ENCODE measurements at places on chromosomes 1 and 21. TPM values are rescaled to one million over a fixed set of nuclear protein-coding genes. Genes with fewer than 3 reads are reported as not detected.
A peak's percentile ranks its signal among the peaks of the same experiment; 100 is the strongest.

S100A3 gene
- not detected for polyA plus RNA-seq

PLCH2 gene
- 0.19 TPM for polyA plus RNA-seq

- DNase-seq: peak; percentile 45
Measured at GRCh38 chr1:1914971-1915692, at the start of gene CALML6. Gene CALML6 (plus strand): TSS chr1:1915260. CDS start chr1:1915281, 21 bp downstream.

SAMSN1 gene
- 1.3 TPM for polyA plus RNA-seq

DNA sequence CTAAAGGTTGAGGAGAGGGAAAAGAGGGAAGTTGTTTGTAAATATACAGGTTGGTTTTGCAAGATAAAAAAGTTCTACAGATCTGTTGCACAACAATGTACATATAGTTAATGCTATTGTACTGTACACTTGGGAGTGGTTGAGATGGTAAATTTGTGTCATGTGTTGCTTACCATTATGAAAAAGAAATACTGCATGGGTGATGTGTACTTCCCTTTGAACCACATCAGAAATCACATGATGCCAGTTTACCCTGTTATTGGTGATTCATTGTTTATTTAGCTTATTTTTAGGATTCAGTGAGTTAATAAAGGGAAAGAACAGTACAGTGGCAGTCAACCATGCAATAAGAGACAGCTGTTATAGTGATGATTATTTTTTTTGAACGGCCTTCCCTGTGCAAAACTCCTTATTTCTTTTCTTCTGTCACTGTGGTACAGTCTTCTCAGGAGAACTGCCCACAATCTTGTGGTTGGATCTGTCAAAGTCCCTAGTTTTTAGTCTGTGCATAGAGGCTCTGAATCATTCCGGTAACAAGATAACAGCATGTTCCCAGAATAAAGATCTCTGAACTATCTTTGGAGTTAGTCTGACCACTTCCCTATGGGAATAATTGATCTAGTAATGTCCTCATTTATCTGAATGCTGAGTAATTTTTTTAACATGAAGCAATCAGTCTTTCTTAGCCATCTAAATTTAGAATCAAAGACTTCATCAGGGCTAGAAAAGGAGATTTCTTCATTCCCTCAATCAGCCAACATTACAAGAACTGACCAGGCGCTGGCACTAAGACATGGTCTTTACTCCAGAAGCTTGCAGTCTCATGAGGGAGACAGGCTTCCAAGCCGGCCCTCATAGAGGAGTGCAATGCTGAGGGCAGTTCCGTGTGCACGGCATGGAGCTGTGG, 84.2 kb downstream of the SH3GLB1 start:
- no peak for DNase-seq

GRCh38 chr1:6927626-6928025, 142.4 kb downstream of the CAMTA1 start:
- DNase-seq: no peak

FBXO28 gene
- 17.9 TPM for polyA plus RNA-seq

MCOLN2 gene
- 0.21 TPM for polyA plus RNA-seq

- no peak for DNase-seq
Measured at GRCh38 chr1:53765657-53766056, 26.7 kb upstream of the GLIS1 start.

DNA sequence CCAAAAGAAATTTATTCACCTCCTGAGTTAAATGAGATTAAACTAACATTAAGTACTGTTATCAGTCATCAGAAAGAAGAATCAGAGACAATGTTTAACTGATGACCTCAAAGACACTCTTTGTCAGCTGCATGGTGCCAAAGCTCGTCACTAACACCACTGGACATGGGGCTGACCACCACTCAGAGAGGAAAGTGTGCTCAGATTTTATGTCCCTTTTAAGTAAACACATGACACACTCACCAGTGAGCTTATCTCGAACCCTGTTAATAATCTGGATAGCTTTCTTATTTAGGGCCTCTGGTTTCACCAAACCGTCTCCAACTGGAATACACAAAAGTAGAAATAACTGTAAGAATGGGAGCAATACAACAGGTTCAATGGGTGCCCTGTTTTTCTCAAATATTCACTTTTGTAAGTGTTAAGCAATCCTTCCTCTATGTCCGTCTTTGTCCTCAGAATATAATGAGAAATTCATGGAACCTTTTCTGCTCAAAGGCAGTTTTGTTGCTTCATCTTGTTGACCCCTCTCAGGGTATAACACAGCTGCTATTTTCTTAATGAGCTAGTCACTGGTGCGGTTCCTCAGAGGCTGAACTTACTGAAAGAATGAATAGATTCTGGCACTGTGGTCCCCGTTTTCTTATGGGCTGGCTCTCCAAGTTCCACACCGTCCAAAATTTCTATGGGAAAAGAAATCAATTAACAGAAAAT, 9.5 kb upstream of the EXOSC10 start:
- no peak for DNase-seq

- DNase-seq: no peak
Measured at GRCh38 chr1:178418284-178418955, 78.3 kb downstream of the CLEC20A start.

DNA sequence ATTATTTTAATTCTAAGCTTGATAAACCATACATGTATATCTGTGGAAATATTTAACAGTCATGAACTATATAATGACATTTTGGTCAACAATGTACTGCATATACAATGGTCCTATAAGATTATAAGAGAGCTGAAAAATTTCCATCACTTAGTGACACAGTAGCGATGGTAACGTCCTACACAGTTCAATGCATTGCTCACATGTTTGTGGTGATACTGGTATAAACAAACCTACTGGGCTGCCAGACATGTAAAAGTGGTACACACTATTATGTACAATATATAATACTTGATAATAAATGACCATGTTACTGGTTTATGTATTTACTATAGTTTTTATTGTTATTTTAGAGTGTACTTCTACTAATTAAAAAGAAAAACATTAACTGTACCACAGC, 841.9 kb downstream of the LTN1 start:
- no peak for DNase-seq

DPYD gene
- 17.2 TPM for polyA plus RNA-seq

LRRC7 gene
- 0.01 TPM for polyA plus RNA-seq

GPR52 gene
- 0.08 TPM for polyA plus RNA-seq

DNA sequence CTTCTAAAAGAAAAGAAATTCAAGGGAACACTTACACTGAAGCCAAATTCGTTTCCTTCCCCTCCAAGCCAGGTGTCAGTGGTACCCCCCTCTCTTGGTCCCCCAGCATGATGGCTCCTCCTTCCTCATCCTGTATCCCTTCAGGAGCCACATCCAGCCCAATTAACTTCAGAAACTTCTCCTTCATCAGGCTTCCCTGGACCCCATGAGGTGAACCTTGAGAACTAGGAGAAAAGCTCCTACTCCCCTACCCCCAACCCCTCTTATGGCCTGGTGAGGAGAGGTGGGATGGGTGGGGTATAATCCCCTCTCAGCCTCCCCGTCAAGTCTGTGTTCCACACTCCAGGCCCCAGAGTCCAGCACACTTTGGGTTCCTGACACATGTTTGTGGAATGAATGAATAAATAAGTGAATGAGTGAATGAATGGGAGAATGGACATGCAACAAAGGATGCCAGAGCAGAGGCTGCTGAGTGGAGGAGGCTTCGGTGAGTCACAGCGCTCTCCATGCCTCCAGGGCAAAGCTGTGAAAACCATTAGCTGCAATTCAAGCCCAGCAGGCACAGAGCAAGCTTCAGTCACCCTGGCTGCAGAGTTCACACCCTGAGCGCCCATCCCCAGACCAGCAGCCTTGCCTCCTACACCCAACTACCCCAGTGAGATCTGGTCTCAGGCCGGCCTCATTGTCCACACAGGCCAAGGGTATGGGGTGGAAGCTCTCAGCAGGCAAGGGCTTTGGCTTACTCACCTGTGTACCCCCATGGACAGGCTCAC, 43.8 kb downstream of the BATF3 start:
- no peak for DNase-seq

- DNase-seq: no peak
Measured at GRCh38 chr1:5286244-5286643, 631.8 kb downstream of the AJAP1 start.

GRCh38 chr1:33357099-33357498, 36.2 kb upstream of the A3GALT2 start:
- DNase-seq: no peak

- DNase-seq: peak; percentile 97
Measured at GRCh38 chr1:61184040-61184713, 101.8 kb downstream of the NFIA start.

TCEANC2 gene
- 1.9 TPM for polyA plus RNA-seq

GRCh38 chr1:17120481-17120877, 1.2 kb upstream of the PADI2 start:
- no peak for DNase-seq

GRCh38 chr1:227828786-227829185, 13.3 kb downstream of the PRSS38 start:
- DNase-seq: no peak

DNA sequence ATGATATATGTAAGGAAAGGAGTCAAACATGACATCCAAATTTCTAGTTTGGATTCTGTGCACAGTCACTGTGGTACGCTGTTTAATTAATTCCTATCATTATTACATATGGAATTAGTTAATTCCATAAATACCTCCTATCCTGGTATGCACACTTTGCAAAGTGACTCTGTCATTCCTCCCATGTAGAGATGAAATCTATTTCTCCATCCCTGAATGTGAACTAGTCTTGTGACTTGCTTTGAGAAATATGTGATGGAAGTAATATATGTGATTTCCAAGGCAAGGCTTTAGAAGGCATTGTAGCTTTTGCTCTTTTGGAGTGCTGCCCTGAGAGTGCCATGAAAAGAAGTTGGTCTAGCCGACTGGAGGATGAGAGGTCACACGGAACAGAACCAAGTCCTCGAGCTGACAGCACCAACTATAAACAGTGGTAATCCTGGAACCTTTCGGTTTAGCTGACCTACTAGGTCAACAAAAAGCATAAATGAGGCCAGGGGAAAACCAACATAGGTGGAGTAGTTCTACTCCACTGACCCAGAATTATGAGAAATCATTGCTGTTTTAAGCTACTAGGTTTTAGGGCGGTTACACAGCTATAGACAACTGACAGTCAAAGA, 1.5 kb downstream of the SELENOF start:
- no peak for DNase-seq

DNA sequence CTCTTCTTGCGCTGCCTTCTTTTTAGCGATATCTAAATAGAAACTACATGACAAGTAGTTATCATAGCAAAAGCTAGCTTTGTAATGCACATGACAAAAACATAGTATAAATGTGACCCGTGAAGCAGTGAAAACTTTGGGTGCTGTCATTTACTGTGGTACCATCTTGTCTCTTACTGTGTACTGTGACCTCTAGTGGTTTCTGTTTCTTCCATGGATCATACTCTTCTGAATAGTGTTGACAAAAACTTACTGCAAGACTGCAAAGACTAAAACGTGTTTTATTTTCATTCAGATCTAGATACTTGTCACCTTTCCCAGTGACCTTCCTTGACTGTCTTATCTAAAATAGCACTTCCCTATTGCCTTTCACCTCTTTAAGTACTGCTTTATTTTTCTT, 6.1 kb downstream of the RLF start:
- no peak for DNase-seq

- DNase-seq: no peak
Measured at GRCh38 chr1:153339802-153340201, 8.8 kb downstream of the PGLYRP4 start.

DNA sequence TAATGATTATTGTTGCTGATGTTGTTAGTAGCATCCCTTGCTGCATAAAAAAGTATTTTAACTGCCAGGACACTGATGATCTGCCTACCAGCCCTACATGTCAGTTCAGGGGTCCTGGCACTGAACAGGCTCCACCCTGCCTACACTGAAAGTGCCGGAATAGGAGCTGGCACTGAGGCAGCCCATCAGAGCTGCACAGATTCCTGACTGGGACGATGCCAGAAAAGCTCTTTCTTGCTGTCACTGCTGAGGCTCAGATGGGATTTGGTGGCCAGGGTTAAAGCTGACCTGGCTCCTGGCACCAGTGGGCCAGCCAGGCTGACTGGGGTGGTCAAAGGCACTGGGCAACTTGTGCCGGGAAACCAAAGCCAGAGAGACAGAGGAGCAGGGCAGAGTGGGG, 6.2 kb upstream of the DISP3 start:
- no peak for DNase-seq

- no peak for DNase-seq
Measured at GRCh38 chr1:235946571-235946981, 79.9 kb upstream of the LYST start.

C1orf167 gene
- polyA plus RNA-seq: not detected

TRAF3IP3 gene
- polyA plus RNA-seq: 1.2 TPM

DNA sequence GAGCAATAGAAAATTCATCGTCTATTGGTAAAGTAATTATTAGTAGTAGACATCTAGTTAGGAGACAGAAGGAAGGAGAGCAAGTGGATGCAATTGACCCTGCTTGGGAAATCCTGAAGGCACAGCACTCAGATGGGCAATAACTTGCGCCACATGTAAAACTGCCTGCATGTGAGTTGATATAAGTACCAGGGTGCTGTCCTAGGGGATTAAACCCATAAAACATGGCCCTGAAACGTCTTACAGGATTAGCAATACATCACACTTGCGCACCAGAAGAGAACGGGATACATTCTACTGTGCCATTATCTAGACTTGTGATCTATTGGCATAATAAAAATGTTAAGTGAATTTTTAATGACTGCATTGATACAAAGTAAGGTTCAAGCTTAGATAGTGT, 277.5 kb upstream of the LYPLAL1 start:
- DNase-seq: no peak

GRCh38 chr1:19461220-19461554, 24.2 kb downstream of the CAPZB start:
- DNase-seq: no peak
